ENCODE measurements at places on chromosomes 13 and 19.

DNA sequence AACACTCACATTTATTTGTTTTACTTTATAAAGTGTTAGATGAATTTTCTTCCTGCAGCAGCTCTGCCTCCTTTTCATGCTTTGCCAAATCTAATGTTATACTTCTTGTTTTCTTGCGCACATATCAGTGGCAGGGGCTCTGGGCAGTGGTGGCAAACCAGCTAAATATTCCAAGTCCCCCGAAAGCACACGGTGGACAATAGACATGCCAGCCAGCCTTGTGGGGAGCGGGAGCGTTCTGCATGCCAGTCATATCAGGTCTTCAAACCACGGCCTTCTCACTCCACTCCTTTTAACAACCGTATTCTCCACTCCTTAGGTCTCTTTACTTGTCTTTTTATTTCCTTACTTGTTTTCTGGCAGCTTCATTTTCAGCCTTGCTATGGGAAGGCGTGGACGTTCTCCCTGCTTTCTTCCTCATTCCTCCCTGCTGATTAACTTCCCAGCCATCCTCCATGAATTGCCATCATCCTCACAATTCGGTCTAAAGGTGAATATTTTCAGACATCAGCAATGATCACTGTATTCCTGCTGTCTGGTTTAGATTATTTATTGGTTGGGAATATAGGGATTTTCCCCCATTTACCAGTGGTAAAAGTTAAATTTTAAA, 77.1 kb upstream of the WASF3 start:
- no peak for DNase-seq

DNA sequence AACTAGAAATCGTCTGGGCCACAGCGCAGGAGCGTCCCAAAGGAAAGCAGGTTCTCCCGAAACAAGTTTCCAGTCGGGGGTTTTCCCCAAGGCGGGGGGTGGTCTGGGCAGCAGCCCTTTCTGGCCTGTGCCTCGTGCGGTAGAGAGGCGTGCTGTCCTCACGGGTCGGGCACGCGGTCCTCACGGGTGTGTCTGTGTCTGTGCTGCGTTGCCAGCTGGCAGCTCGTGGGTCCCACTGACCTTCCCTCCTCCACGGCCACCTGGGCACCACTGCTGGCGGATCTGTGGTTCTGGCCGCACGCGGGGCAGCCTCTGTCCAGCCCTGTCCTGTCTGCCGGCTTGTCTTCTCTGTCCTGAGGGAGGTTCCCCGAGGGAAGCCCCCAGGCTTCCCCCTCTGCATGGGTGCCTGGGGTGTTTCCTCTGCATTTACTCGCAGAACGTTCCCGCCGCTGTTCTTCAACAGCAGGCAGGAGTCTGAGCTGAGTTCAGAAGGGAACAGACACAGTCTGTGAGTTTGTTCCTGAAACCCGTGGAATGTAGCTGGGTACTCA, 98.2 kb upstream of the MCF2L start:
- DNase-seq, result no peak

GRCh38 chr13:80740071-80740470, 399.1 kb upstream of the SPRY2 start:
- DNase-seq, result no peak

- no peak for DNase-seq
Measured at GRCh38 chr19:57057036-57057686, 62.6 kb upstream of the USP29 start.

DNA sequence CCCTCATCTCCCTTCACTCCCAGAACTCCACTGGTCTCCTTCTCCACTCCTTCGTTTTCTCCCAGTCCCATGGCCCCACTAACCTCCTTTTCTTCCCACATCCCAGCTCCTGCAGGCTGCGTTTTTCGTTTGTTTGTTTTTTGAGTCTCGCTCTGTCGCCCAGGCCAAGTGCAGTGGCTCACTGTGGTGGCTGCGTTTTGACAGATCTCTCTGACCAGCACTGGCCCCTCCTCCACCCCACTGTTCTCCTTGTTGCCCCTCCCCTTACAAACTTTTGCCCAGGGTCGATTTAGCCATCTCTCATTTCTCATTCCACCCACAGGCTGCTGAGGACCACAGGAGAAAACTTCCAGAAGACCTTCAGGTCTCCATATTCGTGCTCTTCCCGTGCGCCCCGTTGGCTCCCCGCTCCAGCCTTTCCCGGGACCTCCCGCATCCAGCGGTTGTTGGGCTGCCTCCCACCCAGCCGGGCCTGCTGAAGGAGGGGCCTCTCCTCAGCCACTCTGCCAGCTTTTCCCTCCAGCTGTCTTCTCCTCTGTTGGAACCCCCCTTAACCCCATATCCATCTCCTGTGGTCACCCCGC, 40.6 kb upstream of the GJB6 start:
- no peak for DNase-seq

- DNase-seq, result no peak
Measured at GRCh38 chr13:52405767-52406494, at the start of gene THSD1. TSS of gene THSD1 (minus strand) at chr13:52406172. CDS start at chr13:52402600, 3,572 bp downstream.

Measured in NT2/D1 (cell line).